Activated T-helper 1 cell treated with anti-CD3 and anti-CD28 coated beads, Interleukin-2, amount 50 U/mL, for 16 hours (primary cell): ENCODE measurements at places on chromosomes 3 and 15.

GRCh38 chr3:49377483-49377882 is 19.3 kb upstream of the GPX1 start:
- DNase-seq, result no peak

DNA sequence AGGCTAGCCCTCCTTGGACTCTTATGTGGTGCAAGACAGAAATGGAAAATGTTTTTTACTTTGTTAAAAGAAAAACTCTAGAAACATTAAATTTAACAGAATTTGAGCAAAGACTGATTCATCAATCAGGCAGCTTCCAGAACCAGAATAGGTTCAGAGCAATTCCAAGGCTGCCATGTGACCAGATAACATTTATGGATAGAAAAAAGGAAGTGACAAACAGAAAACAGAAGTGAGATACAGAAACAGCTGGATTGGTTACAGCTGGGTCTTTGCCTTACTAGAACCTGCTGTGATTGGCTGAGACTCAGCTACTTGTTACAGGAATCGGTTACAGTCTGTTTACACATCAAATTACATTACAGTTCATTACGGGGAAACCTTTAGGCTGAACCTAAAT is 22.5 kb upstream of the OTOL1 start:
- DNase-seq, result no peak

GRCh38 chr15:75449585-75450306 is 1.7 kb downstream of the SIN3A start:
- DNase-seq, result no peak

DNA sequence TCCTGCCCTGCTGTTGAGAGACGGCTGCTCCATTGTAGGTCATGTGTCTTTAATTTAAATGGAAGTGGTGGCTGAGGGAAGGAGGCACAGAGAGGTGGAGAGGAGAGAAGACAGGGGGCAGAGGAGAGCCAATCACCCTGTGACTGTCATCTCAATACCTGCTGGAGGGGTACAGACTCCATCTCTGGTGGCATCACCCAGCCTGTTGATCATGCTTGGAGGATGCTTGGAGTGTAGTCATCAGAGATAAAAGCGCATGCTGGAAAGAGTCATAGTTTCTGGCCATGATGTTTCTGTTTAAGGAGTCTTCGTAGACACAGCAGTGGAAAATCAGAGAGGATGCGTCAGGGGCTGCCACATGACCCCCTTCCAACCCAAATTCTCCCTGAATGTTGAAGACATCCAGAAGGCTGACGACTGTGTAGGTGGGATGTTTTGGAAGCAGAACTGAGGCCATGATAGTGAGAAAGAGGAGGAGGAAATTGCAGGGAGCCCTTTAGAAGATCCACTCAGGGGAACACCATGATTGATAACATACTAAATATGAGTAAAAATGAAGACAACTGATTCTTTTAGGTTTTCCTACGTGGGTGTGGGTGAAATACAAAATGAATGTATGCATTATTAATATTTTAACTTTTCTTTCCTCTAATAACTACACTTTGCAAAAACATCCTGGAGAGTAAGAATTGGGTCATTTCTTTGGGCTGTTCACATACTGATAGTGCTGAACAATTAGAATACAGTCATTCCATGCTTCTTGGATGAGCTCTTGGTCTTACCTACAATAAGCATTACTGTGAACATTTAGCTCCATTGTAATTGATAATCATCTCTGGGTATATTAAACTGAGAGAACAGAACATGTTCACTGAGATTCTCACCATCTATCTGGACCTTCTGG is 210.6 kb upstream of the ATP10A start:
- no peak for DNase-seq

DNA sequence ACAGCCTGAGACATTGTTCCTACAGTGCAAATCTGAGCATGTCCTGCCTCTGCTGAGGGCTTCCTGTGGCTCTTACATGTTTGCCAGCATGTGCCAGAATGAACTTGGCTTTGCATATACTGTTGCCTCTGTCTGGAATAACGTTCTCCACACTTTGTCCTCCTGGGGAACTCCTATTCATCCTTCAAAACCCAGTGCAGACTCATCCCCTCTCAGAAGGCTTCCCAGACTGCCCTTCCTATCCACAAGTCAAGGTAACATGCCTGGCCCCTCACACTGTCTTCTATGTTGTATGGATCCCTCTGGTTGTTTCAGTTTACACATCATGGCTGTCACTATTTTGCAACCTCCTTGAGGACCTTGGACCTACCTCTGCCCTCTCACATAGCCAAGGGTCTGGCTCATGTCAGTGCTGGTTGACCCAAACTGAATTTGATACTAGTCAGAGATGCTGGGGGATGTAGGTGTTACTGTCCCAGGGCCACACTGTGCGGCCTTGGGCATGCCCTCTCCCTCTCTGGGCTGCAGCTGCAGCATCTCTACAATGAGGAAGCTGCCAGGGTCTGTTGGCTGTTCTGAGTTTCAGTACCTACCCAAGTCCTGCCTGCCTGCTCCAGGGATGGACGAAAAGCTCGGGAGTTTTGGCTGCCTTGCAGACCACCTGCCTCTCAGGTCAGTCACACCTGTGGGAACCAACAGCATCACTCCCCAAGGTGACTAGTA is 29.0 kb upstream of the TSPAN3 start:
- DNase-seq, result no peak

DNA sequence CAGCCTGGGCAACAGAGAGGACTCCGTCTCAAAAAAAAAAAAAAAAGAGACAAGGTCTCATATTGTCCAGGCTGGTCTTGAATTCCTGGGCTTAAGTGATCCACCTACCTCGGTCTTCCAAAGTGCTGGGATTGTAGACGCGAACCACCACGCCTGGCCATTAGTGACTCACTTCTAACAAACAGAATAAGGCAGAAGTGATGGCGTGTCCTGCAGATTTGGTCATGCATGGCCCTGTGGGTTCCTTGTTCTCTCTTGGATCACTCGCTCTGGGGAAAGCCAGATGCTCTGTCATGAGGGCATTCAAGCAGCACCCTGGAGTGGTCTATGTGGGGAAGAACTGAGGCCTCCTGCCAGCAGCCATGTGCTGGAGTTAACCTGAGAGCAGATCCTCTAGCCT is 27.4 kb upstream of the TJP1 start:
- no peak for DNase-seq

DNA sequence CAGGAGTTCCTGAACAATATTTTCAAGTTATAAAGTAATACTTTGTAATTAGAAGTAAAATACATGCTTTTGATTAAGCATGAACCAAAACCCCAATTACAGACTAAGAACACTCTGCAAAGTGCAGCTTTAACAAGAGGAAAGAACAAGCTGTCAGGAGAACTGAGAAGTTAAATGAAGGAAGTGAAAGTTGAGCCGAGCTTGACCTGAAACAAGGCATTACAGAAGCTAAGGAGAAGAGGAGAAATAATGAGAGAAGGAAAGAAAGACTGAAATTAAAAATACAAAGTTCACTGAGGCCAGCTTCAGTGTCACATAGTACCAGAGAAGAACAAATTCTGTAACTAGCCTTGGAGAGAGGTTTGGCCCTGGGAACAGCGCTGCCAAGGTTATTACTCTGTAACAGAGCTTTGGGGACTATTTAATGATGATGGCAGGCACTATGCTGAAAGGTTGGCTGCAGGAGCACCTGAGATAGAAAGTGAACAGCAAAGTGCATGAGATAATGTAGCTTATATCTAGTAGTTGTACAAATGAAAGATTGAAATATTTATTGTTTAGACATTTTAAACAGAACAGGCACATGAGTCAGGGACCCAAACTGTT is 241.9 kb upstream of the PEX5L start:
- no peak for DNase-seq
